ENCODE measurements at places on chromosomes 3 and 15.

- no peak for DNase-seq
These were observed 83.8 kb downstream of the MYLK start for GRCh38 chr3:123800362-123800682.

- no peak for DNase-seq
These were observed 38.0 kb downstream of the TMEM41A start for GRCh38 chr3:185460719-185461350.

DNA sequence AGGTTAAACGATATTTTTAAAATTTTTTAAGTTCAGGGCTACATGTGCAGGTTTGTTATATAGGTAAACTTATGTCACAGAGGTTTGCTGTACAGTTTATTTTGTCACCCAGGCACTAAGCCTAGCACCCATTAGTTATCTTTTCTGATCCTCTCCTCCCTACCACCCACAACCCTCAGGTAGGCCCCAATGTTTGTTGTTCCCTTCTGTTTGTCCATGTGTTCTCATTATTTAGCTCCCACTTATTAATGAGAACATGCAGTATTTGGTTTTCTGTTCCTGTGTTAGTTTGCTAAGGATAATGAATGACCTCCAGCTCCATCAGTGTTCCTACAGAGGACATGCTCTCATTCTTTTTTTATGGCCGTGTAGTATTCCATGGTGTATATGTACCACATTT is 14.9 kb downstream of the FAM162A start:
- DNase-seq = no peak

- DNase-seq = no peak
These were observed 73.5 kb downstream of the SCN10A start for GRCh38 chr3:38742550-38742949.

All from CD8-positive, alpha-beta memory T cell (primary cell).